ENCODE measurements at places on chromosomes 11 and 22.

- no peak overlapping the region for H3K4me3 ChIP-seq
- peaks cover 31% of the 10 kb centered on the region for H3K4me1 ChIP-seq
- DNase-seq = no peak
- peak overlapping the region; percentile 21 for H3K27ac ChIP-seq
- no peaks in the 10 kb centered on the region for H3K27me3 ChIP-seq
- H3K36me3 ChIP-seq = no peaks in the 10 kb centered on the region
Observed at GRCh38 chr11:95453616-95454171, 222.7 kb upstream of the SESN3 start.

DNA sequence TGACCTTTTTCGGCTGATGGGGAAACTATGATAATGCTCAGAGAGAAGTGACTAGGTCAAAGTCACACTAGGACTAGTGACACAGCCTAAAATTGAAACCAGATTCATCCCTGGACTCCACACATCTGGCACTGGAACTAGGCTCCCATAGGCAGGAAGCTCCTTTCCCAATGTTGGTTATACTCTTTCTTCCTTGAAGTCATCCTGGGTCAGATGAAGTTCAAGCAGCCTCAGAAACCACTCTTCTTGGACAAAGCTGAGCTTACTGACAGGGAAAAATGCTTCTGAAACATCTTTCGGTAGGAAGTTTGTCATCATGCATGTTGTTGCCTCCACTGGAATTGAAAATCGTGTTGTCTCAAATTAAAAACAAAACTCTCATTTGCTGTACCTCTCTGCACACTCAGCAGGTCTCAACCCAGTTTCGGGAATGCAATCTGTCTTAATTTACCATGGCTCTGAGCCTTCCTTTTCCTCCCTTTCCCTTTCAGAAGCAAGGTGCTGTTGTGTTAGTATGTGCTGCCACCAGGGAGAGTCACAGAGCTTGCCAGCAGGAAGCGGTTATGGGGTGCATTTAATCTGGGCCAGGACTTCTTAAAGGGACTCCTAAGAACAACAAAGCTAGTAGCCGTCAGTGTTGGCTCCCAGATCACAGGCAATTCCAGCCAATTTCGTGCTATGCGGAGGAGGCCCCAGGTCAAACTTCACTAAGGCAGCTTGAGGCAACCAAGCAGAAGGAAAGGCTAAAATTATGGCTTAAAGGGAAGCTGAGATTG, 384.8 kb downstream of the TENM4 start:
- peak overlapping the region; percentile 83 for H3K27ac ChIP-seq
- no peak overlapping the region for H3K4me3 ChIP-seq
- no peaks in the 10 kb centered on the region for H3K27me3 ChIP-seq
- DNase-seq = no peak
- peaks cover 64% of the 10 kb centered on the region for H3K4me1 ChIP-seq
- peaks cover 6% of the 10 kb centered on the region for H3K36me3 ChIP-seq

GRCh38 chr11:41461057-41461681, 1.7 kb upstream of the LRRC4C start:
- peaks cover 2% of the 10 kb centered on the region for H3K27me3 ChIP-seq
- DNase-seq = no peak
- H3K4me1 ChIP-seq = peaks cover 15% of the 10 kb centered on the region
- H3K27ac ChIP-seq = no peak overlapping the region
- H3K36me3 ChIP-seq = no peaks in the 10 kb centered on the region
- no peak overlapping the region for H3K4me3 ChIP-seq

- peaks cover 14% of the 10 kb centered on the region for H3K27me3 ChIP-seq
- no peak overlapping the region for H3K4me3 ChIP-seq
- H3K36me3 ChIP-seq = no peaks in the 10 kb centered on the region
Observed at GRCh38 chr11:19718951-19719350, 6.3 kb downstream of the NAV2 start.

All from mesothelial cell of epicardium (in vitro differentiated cells).